DMS153 (cell line): ENCODE measurements at places on chromosomes 5 and 9.

- no peak for DNase-seq
Measured at GRCh38 chr9:4620881-4621555, 41.1 kb upstream of the PLPP6 start.

GRCh38 chr9:119004618-119004990 lies 364.6 kb downstream of the BRINP1 start:
- DNase-seq, result no peak

DNA sequence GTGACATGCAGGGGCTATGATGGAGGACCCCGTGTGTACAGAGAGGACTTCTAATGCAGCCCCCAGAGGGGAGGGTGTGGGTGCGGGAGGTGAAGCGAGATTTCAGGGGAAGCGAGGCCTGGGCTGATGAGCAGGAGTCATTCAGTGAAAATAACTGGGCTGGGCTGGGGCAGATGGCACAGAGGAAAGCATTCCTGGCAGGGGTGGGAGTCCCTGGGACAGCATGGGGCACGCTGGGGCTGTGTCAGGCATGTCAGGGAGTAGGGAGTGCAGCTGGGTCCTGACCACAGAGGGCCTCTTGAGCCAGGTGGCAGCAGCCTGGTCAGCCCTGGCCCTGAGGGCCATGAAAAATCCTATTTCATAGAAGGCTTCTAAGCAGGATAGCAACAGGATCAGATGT lies 36.6 kb downstream of the COL15A1 start:
- no peak for DNase-seq

DNA sequence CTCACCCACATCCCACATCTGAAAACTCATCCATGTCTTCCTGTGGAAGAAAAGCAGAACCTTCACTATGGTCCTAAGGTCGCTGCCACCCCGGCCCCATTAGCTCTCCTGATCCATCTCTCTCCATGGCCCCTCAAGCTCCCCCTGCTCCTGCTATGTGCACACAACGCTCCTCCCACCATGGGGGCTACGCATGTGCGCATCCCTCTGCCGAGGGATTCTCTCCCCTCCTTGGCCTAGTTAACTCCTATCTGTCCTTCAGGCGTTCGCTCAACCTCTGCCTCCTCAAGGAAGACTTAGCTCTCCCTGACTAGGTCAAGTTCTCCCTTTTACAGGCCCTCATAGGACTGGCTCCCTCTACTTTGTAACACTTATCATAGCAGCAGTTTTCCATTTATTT lies 9.8 kb downstream of the AKNA start:
- DNase-seq, result no peak

DNA sequence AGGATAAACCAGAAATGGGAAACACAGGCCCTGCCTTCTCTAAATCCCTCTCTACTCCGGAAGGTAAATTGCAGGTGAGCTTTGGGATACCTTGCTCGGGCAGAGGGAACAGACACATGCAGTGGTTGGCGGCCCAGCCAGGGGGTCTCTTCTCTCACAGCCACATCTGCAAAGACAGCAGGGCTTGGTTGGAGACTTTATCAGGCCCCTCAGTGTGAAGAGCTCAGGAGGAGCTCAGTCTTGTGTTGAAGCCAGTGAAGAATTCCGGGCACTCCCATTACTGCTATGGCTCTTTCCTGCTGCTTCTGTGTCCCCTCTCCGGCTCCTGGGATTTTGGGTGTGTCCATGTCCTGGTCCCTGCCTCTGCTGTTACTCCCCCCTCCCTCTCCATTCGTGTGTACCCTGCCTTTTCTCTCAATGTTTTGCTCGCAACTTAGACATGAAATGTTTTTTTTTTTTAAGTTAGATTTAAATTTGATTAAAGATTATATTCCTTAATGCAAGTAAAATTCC lies 99.8 kb downstream of the TRIO start:
- DNase-seq, result no peak

GRCh38 chr5:94849821-94850736 lies 231.6 kb downstream of the SLF1 start:
- DNase-seq, result peak; percentile 15
